ENCODE measurements at places on chromosomes 6 and 20. TPM values are rescaled to one million over a fixed set of nuclear protein-coding genes. Genes with fewer than 3 reads are reported as not detected.

DNA sequence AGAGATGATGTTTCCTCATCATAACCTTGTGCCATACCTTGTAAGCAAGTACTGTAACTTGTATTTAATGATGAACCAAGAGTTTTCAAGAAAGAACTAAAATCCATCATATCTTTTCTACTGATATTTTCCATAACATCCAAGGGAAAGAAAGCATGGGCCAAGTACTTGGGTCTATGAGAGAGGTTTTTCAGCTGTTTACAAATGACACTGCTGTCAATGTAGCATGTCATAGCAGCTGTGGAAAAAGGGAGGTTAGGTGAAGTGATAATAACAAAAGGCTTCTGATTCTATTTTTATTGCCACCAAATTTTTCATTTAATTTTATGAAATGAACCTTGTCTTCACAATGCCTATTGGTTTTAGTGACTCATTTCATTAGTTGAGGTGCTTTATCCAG lies 482.3 kb downstream of the LMBRD1 start:
- DNase-seq = no peak

The SLC25A27 gene
- total RNA-seq = 19.7 TPM

The MAPK13 gene
- 12.9 TPM for total RNA-seq

The SMLR1 gene
- not detected for total RNA-seq

The SNAP25 gene
- 15.5 TPM for total RNA-seq

The CNPY3 gene
- total RNA-seq = 28.8 TPM

Measured in aorta (tissue), 5 donors.